Brain (organoid and tissue), 16 donors: ENCODE measurements at places on chromosomes 3 and 15.

- no peak for DNase-seq
These were observed 14.8 kb upstream of the P2RY14 start for GRCh38 chr3:151293127-151293526.

- no peak for DNase-seq
These were observed 258.9 kb downstream of the UACA start for GRCh38 chr15:70504299-70504951.

- no peak for DNase-seq
These were observed 88.3 kb downstream of the FHIT start for GRCh38 chr3:61162965-61163364.

- peak; percentile 86 for DNase-seq
These were observed at the start of gene ATP11B for GRCh38 chr3:182792901-182793662. ATP11B (plus strand) TSS chr3:182793504; CDS start chr3:182793760, 256 bp downstream.

- DNase-seq: no peak
These were observed 25.7 kb downstream of the SPATA12 start for GRCh38 chr3:57086201-57086600.

- peak; percentile 80 for DNase-seq
These were observed 652.5 kb downstream of the EDEM1 start for GRCh38 chr3:5840056-5840455.

DNA sequence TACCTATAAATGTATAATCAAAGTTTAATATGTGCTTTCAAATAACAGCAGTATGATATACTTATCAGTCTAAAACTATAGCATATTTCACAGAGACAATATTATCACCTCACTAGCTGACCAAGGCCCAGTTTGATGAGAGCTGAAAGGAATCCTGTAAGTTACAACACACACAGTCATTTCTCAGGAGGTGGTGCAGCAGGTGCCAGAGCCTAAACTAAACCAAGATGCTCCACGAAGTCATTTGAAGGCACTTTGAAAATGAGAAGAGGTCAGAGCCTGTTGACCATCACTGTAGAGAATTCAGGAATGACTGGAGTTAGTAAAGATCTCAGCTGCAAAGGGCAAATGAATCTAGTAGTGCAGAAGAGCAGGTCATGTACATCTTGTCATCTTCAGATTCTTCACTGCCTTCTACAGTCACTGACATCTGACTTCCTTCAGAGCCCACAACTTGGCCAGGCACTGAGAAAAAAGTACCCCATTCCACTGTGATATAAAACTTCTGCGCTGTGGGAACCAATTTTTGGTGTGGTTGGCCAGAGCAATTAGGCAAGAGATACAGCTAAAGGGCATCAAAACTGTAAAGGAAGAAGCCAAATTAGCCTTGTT lies 7.9 kb downstream of the GBE1 start:
- no peak for DNase-seq

- no peak for DNase-seq
These were observed 83.7 kb downstream of the ETV5 start for GRCh38 chr3:186025161-186025560.

- no peak for DNase-seq
These were observed 36.0 kb downstream of the BTLA start for GRCh38 chr3:112463250-112463649.

- peak; percentile 61 for DNase-seq
These were observed 215.3 kb downstream of the ROBO2 start for GRCh38 chr3:77254967-77255831.
